ENCODE measurements at places on chromosomes 1 and 21.

- DNase-seq, result peak; percentile 44
Observed at GRCh38 chr1:27388337-27389005, 4.0 kb upstream of the GPR3 start.

- no peak for DNase-seq
Observed at GRCh38 chr1:22877980-22878379, 94.7 kb downstream of the LACTBL1 start.

GRCh38 chr1:156385534-156386031, 16.6 kb downstream of the RHBG start:
- DNase-seq, result peak; percentile 75

GRCh38 chr1:211630236-211631081, 45.0 kb downstream of the NEK2 start:
- DNase-seq, result no peak

DNA sequence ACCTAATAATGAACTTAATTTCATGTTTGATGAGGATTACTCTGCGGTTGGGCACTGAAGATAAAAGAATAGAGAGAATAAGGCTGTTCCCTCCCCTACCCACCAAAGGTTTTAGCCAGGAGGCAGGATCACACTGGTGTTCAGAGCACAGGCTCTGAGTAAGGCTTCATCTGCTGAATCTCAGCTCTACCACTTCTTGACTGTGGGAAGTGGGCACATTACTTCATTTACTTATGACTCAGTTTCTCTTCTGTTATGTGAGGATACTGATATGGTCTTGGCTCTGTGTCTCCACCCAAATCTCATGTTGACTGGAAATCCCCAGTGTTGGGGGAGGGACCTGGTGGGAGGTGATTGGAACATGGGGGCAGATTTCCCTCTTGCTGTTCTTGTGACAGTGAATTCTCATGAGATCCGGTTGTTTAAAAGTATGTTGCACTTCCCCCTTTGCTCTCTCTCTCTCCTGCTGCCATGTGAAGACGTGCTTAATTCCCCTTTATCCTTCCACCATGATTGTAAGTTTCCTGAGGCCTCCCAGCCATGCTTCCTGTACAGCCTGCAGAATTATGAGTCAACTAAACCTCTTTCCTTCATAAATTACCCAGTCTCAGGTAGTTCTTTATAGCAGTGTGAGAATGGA, 79.7 kb downstream of the SMYD2 start:
- DNase-seq, result no peak

DNA sequence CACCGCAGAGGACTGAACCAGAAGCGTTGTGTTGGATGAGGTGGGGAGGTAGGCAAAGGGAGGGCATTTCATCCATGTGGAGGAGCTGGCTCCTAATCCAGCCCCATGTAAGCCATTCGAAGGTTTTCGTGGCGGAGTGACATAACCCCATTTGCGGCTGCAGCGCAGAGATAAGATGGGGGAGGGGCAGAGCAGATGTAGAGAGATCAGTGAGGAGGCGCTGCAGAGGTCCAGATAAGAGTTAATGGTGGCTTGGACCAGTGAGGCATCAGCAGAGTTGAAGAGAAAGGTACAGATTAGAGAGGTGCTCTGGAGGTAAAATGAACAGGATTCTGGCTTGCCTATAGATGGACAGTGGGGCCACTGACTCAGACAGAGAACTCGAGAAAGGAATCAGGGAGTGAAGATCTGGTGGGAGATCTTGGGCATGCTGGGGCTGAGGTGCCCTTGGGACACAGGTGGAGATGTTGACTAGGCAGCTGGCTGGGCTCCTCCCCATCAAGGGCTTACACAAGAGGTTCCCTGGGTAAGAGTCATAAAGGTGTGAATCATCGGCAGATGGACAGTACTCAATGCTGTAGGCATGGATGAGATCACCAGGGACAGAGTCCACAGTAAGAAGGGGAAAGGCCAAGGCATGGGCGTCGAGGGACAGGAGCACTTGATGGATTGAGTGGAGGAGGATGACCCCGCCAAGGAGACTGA, 7.8 kb upstream of the PTPRF start:
- DNase-seq, result no peak

- no peak for DNase-seq
Observed at GRCh38 chr1:243258731-243259130, 2.9 kb downstream of the SDCCAG8 start.

GRCh38 chr1:220838578-220838977, 40.7 kb upstream of the HLX start:
- no peak for DNase-seq

DNA sequence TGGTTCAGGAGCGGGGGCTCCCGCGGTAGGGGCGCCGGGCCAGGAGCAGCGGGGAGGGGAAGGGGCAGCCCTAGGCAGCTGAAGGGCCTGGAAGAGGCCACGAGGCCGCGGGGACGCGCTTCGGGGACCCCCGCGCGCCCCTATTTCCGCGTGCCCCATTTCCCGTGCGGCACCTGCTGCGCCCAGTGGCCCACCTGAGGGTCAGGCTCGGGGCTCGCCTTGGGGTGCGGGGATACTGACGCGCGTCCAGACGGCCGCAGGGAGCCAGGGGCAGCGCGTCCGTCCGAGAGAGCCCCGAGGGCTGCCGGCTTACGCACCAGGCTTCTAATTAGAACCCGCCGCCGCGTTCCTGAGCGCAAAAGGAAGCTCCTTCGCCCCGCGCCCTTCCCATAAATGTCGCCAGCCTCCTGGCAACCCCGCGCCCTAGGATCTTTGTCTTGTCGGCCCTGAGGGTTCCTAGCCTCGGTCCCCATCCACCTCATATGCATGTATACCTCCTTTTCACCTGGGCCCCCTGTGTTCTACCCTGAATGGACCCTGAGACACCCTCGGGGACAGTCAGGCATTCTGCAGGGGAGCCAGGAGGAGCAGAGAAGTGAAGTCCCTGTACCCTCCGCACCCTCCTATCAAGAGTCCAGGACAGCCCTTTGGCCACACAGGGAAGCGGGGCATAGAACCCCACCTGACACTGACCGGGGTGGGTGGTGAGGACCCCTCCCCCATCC, 1.8 kb downstream of the WNT3A start:
- DNase-seq, result no peak

- DNase-seq, result no peak
Observed at GRCh38 chr1:162629077-162629627, 3.1 kb upstream of the DDR2 start.

- no peak for DNase-seq
Observed at GRCh38 chr1:195122497-195122896, 1485.7 kb downstream of the KCNT2 start.

DNA sequence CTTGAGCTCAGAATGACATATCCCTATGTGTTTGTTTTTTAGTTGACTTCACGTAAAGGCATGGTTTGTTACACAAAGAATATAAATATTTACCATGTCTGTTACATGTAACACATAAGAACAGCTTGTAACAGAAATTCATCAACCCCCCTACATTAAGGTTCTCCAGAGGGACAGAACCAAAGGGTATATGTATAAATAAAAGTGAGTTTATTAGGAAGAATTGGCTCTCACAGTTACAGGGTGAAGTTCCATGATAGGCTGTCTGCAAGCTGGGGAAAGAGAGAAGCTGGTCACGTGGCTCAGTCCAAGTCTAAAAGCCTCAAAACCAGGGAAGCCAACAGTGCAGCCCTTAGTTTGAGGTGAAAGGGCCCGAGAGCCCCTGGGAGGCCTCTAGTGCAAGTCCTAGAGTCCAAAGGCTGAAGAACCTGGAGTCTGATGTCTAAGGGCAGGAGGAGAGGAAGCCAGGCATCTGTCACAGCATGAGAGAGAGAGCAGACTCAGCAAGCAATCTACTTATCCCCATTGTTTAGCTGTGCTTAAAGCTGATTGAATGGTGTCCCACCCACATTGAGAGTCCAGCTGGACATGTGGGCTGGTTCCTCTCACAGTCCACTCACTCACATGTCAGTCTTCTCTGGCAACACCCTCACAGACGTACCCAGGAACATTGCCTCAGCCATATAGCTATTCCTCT, 15.8 kb downstream of the THRAP3 start:
- DNase-seq, result no peak
